GM12878 (cell line): ENCODE measurements at places on chromosomes 16 and 17. TPM values are rescaled to one million over a fixed set of nuclear protein-coding genes. Genes with fewer than 3 reads are reported as not detected.

NEUROD2 gene
- not detected in 2 replicates for total RNA-seq

GRCh38 chr16:82681592-82681991, 54.8 kb downstream of the CDH13 start:
- no peaks in the 10 kb centered on the region for H3K36me3 ChIP-seq
- H3K4me3 ChIP-seq, result no peak overlapping the region
- no peaks in the 10 kb centered on the region for H3K4me1 ChIP-seq
- H3K27me3 ChIP-seq, result 0 out of 2 replicates have a peak, but pooled peaks cover 1% of the 10 kb centered on the region

DNA sequence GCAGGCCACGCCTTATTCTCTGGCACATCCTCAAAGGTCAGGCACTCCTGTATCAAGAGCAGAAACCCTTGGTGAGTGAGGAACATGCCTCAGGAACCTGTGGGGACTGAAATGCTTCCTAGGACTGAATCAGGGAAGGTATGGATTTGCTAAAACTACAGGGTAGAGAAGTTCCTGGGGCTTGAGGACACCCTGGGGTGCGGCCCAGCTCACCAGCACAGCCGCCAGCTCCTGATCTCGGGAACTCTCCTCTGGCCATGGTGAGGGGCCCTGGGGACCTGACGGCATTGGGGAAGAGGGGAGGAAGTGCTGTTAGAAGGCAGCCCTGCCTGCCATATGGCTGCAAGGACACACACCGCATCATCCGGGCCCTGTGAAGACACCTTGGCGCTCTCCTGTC, 7.5 kb downstream of the ZSCAN10 start:
- no peak overlapping the region for H3K27ac ChIP-seq
- H3K4me3 ChIP-seq, result no peak overlapping the region
- no peaks in the 10 kb centered on the region for H3K27me3 ChIP-seq

DNA sequence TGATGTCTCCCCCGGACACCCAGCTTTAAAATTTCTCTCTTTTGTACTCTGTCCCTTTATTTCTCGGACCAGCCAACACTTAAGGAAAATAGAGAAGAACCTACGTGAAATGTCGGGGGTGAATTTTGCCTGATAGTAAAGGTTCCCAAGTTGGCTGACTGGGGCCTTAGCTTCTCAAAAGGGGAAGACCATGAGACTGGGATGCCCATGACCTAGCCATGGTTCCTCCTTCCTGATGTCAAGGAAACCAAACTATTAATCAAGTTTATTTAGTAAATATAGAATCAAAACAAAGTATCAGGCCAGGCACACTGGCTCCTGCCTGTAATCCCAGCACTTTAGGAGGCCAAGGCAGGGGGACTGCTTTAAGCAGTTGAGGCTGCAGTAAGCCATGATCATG, 2.4 kb upstream of the EIF1 start:
- H3K4me3 ChIP-seq, result no peak overlapping the region
- H3K4me1 ChIP-seq, result peaks cover 11% of the 10 kb centered on the region
- no peak for DNase-seq
- no peak overlapping the region for H3K27ac ChIP-seq

DNA sequence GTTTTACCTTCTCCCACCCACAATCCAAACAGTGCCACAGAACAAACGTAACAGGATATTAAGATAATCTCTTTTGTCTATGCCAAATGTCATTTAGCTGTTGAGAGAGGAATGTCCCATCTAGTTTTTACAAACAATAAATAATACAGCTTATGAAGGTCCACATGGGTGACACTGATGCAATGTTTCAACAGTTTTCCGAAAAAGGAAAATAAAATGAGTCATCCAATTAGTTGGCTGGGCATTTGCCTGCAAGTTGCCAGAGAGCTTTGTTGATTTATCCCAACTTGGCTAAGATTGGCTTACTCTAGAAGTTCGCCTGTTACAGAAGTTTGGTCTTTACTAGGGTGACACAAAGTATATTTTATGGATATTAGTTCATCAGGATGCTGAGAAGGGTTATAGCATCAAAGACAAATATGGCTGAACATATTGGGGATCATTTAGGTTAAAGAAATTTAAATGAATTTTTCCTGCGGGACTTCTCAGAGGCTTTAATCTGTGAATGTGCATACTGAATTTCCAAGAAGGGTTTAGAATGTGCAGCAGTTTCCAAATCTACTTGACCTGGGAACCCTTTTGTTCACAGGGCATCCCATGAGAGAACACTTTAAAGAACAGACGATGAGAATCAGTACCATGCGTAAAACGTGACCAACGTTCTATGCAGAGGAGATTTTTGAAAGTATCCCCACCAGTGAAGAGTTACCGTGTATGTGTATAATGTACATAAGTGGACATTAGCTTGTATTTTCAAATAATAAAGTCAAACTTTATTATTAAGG, 73.1 kb downstream of the CDH13 start:
- H3K27me3 ChIP-seq, result peaks cover 2% of the 10 kb centered on the region; the same call in 1 of the 2 replicates
- no peak overlapping the region for H3K4me3 ChIP-seq
- H3K36me3 ChIP-seq, result no peaks in the 10 kb centered on the region
- 0 out of 2 replicates have a peak, but pooled peaks cover 3% of the 10 kb centered on the region for H3K4me1 ChIP-seq
- H3K27ac ChIP-seq, result no peak overlapping the region
- DNase-seq, result no peak

- no peaks in the 10 kb centered on the region for H3K27me3 ChIP-seq
- H3K4me1 ChIP-seq, result no peaks in the 10 kb centered on the region
- H3K36me3 ChIP-seq, result no peaks in the 10 kb centered on the region
- no peak for DNase-seq
Measured at GRCh38 chr16:83882163-83882885, 16.6 kb upstream of the MLYCD start.

- no peaks in the 10 kb centered on the region for H3K36me3 ChIP-seq
- no peaks in the 10 kb centered on the region for H3K27me3 ChIP-seq
- peak overlapping the region; percentile 20; the same call in 1 of the 2 replicates for H3K27ac ChIP-seq
- no peaks in the 10 kb centered on the region for H3K4me1 ChIP-seq
- H3K4me3 ChIP-seq, result no peak overlapping the region
Measured at GRCh38 chr17:73142872-73143381, 21.9 kb upstream of the SSTR2 start.

DNA sequence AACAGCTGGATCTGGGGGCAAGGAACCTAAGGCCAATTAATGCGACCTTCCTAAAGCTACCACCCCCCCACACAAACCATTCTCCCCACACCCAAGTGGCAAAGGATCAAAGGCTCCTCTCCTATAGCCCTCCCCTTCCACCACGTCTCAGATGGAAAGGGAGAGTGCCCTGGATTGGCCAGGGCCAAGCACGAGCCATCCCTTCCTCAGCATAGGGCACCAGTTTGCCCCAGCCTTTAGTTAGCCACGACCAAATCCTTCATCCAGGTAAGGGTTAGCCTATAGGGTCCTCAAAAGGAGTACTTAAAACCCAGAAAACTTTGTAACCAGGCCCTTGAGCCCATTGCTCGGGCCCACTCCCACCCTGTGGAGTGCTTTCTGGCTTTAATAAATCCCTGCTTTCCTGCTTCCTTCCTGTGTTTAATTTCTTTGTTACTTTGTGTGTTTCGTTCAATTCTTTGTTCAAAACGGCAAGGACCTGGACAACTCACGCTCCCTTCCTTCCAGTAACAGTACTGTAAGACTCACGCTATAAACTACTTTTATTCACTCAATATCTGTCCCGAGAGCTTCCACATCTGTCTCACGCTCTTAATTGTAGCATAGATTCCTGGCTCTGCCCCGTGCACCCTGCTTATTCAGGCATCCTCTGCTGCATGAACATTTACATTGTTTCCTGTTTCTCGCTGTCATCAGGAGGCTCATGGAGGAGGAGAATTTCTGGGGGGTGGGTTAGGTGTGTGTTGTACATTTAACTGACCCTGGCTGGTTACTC, 62.3 kb downstream of the TNFRSF13B start:
- no peak for DNase-seq
- peaks cover 1% of the 10 kb centered on the region; the same call in 1 of the 2 replicates for H3K27me3 ChIP-seq
- no peaks in the 10 kb centered on the region for H3K4me1 ChIP-seq
- H3K27ac ChIP-seq, result no peak overlapping the region
- no peaks in the 10 kb centered on the region for H3K36me3 ChIP-seq

GRCh38 chr16:68229431-68230175, 6.3 kb downstream of the ESRP2 start:
- H3K4me3 ChIP-seq, result no peak overlapping the region
- no peak for DNase-seq
- H3K27ac ChIP-seq, result no peak overlapping the region
- H3K27me3 ChIP-seq, result no peaks in the 10 kb centered on the region
- H3K4me1 ChIP-seq, result peaks cover 12% of the 10 kb centered on the region

GRCh38 chr16:88758227-88758943, 26.6 kb downstream of the PIEZO1 start:
- H3K4me3 ChIP-seq, result no peak overlapping the region
- H3K27ac ChIP-seq, result no peak overlapping the region
- DNase-seq, result no peak
- H3K4me1 ChIP-seq, result no peaks in the 10 kb centered on the region
- H3K27me3 ChIP-seq, result no peaks in the 10 kb centered on the region

DNA sequence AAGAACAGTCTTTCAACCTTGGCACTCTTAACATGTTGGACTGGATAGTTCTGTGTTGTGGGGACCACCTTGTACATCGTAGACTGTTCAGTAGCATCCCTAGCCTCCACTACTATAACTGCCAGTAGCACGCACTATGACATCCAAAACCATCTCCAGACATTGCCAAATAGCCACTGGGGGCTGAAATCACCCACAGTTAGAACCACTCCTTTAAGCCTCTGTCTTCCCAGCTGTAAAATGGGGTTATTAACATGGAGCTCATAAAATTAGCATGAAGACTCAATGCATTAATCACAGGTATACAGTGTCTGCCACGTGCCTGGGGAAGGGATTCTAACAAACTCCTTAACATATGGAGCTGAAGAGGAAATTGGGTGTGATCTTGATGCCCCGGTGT, 49.7 kb downstream of the LYRM1 start:
- no peaks in the 10 kb centered on the region for H3K4me1 ChIP-seq
- no peak for DNase-seq
- no peaks in the 10 kb centered on the region; the same call in 1 of the 2 replicates for H3K27me3 ChIP-seq
- H3K36me3 ChIP-seq, result no peaks in the 10 kb centered on the region
- no peak overlapping the region for H3K27ac ChIP-seq
- H3K4me3 ChIP-seq, result no peak overlapping the region

DNA sequence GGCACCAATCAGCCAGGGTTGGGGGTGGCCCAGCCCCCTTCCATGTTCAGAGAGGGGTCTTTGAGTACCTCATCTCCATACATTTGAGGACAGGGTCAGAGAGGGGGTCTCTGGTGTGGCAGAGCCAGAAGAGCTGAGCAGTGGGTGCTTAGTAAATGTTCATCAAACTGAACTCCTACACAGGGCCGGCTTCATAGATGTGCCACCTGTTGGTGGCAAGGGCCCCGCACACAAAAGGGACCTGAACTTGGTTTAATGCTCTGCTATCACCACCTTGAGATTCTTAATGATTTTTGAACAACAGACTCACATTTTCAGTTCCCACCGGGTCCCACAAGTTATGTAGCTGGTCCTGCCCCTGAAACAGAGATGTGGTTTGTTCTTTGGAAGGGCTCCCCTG, 9.0 kb upstream of the C1QL1 start:
- H3K36me3 ChIP-seq, result no peaks in the 10 kb centered on the region
- DNase-seq, result no peak
- no peaks in the 10 kb centered on the region for H3K4me1 ChIP-seq

DNA sequence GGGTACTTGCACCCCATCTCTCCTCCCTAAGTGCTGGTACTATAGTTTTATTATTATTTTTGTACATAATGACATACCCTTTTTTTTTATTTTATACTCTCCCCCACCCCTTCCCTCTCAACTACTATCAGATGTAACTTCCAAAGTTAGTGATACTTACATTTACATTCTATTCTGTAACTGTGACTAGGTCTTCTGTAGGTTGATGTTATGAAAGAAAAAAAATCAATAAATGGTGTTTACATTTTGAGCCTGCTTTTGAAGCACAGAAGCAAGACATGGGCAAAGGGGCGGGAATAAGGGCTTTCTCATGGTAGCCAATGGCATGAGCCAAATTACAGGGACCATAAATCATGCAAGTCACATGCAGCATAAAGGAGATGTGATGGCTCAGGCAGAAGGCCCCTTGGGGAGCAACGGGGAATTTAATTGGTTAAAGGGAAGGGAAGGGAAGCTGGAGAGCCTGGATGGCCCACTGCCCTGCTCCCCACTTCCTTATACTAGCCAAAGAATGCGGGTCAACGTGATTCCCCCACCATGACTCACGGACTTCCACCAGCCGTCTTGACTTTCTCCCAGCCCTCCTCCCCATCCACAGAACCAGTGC, 2.4 kb upstream of the ACSF2 start:
- peaks cover 29% of the 10 kb centered on the region for H3K4me1 ChIP-seq
- no peak for DNase-seq
- H3K27ac ChIP-seq, result no peak overlapping the region
- no peaks in the 10 kb centered on the region for H3K36me3 ChIP-seq

- H3K4me3 ChIP-seq, result peak within 1 kb of the TSS; percentile 70
- DNase-seq, result peak; percentile 30
- H3K27ac ChIP-seq, result no peak within 1 kb of the TSS; the same call in 1 of the 2 replicates
- H3K27me3 ChIP-seq, result peaks cover 9% of the 10 kb centered on the region
- H3K36me3 ChIP-seq, result no peaks in the 10 kb centered on the region
Measured at GRCh38 chr17:35373534-35373983, at the start of gene SLFN11. Gene SLFN11 (minus strand): TSS chr17:35373621. CDS start chr17:35363807, 9,814 bp downstream.

DNA sequence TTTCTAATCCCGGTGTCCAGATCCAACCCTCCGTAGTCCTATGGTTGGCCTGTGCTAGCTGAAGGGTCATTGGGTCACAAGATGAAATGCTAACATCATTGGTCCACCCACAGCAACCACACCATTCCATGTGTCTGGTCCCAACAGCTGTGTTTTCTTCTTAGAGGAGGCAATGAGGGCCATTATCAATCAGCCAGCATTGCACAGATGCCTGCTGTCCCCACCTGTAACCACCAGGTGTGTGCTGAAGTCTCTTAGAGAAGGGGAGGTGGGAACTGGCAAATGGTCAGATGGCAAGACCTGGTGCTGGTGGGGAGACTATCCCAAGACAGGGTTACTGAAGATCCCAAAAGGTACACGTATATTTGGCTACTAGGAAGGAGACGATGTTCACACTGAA, 37.4 kb downstream of the HIC1 start:
- no peak overlapping the region for H3K4me3 ChIP-seq
- DNase-seq, result no peak
- H3K36me3 ChIP-seq, result peaks cover 4% of the 10 kb centered on the region
- peaks cover 46% of the 10 kb centered on the region for H3K4me1 ChIP-seq
- H3K27me3 ChIP-seq, result no peaks in the 10 kb centered on the region

GRCh38 chr16:30122604-30123160, 338 bp downstream of the MAPK3 start:
- H3K27me3 ChIP-seq, result no peaks in the 10 kb centered on the region
- DNase-seq, result no peak
- H3K4me1 ChIP-seq, result peaks cover 17% of the 10 kb centered on the region
- H3K36me3 ChIP-seq, result no peaks in the 10 kb centered on the region; the same call in 1 of the 2 replicates
